Activated CD4-positive, alpha-beta T cell treated with anti-CD3 and anti-CD28 coated beads, Interleukin-2, amount 50 U/mL, for 1 hour (primary cell): ENCODE measurements at places on chromosomes 1 and 21.

GRCh38 chr1:102074874-102075273, 78.1 kb upstream of the OLFM3 start:
- no peak for DNase-seq

DNA sequence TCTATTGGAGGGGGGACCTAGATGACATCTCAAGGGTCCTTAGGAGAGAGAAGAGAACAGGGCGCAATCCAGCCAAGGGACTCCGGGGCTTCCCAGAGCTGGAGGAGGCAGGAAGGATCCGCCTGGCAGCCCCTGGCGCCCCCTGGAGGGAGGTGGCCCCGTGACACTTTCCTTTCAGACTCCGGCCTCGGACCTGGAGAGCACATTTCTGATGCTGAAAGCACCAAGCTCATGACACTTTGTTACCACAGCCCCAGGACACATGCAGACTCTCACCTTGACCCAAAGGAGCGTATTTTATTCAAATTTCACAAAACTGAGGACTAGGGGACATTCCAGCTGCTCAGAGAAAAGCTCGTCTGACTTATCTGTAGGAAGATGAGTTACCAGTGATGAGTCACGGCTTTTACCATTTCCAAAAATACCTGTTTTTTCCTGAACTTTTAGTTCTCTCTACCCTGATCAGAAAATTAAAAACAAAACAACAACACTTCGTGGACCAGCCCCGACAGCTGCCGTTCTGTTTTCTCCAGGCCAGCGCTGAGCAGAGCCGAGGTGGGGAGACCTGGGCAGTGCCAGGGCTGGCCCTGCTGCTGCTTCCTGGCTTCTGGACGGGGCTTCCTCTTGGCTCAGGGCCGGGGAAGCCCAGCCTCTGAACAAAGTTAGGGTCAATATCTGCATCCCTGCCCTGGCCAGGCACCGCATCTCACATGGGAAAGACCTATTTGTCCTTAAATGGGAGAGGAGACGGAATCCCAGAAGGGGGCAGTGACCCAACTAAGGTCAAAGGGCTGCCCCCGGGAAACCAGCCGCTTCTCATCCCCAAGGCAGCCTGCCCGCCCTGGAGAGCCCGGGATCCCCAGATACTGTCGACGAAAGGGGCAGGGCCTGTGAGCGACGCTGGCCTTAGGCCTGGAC, 21.6 kb upstream of the POFUT2 start:
- DNase-seq = peak; percentile 48

GRCh38 chr1:68919075-68919474, 422.2 kb upstream of the DEPDC1 start:
- DNase-seq = no peak

GRCh38 chr1:23185381-23185780, 16.7 kb upstream of the LUZP1 start:
- DNase-seq = no peak

DNA sequence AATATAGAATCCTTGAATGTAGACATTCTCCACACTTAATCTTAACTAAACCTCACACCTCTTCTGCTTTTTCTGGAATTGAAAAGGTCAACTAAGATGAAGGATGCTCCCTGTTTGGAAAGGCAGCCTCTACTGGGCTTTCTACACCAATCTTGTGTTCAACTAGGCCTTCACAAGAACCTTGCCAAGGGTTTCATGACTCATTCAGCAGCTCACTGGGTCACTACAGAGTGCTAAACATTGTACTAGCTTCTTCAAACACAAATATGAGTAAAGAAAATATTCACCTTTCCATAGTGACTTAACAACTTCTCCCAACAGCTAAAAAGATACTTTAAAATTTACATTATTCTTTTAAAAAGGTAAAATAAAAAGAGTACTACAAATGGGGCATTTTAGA, 135.3 kb upstream of the PRMT6 start:
- no peak for DNase-seq

DNA sequence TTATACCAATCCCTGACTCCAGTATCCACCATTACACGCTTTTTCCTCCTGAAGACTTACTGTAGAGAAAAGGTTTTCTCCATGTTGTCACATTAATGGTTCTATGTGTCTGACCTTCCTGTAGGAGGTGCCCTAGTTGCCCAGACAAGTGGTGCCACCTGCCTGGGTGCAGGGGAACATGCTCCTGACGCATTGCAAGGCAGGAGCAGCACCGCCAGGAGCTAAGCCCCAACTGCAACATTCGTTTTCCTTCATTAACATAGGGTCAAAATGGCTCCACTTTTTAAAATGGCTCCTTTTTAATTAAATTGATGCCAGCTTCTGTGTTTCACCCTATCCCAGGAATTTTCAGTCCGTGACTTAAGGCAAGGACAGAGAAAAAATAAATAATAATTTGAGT, 220.1 kb upstream of the SAMSN1 start:
- no peak for DNase-seq

- no peak for DNase-seq
Measured at GRCh38 chr1:172870901-172871606, 179.7 kb downstream of the TNFSF18 start.

GRCh38 chr1:153527683-153528040, 8.1 kb downstream of the S100A6 start:
- no peak for DNase-seq

GRCh38 chr1:3827813-3828307, 29.2 kb downstream of the CEP104 start:
- DNase-seq = no peak

GRCh38 chr1:3188150-3188971, 119.4 kb downstream of the PRDM16 start:
- no peak for DNase-seq

DNA sequence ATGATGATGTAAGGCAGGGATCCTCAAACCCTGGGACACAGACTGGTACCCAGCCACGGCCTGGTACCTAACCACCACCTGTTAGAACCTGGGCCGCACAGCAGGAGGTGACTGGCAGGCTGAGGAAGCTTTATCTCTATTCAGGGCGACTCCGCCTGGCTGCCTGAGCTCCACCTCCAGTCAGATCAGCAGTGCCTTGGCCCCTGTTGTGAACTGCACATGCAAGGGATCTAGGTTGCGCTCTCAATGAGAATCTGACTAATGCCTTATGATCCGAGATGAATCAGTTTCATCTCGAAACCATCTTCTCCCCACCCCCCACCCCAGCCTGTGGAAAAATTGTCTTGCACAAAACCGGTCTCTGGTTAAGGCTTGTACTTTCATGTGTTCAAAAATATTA, 4.2 kb downstream of the RNPC3 start:
- peak; percentile 17 for DNase-seq

DNA sequence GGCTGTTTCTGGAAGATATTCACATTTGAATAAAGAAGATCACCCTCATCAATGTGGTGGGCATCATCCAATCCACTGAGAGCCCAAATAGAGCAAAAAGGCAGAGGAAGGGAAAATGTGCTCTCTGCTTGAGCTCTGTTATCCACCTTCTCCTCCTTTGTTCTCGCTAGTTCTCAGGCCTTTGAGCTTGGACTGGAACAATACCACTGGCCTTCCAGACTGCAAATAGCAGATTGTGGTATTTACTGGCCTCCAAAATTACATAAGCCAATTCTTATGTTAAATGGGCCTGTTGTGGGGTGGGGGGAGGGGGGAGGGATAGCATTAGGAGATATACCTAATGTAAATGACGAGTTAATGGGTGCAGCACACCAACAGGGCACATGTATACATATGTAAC, 219.3 kb downstream of the C1orf94 start:
- DNase-seq = no peak

GRCh38 chr21:28714777-28715464, 277.8 kb downstream of the LTN1 start:
- DNase-seq = no peak

DNA sequence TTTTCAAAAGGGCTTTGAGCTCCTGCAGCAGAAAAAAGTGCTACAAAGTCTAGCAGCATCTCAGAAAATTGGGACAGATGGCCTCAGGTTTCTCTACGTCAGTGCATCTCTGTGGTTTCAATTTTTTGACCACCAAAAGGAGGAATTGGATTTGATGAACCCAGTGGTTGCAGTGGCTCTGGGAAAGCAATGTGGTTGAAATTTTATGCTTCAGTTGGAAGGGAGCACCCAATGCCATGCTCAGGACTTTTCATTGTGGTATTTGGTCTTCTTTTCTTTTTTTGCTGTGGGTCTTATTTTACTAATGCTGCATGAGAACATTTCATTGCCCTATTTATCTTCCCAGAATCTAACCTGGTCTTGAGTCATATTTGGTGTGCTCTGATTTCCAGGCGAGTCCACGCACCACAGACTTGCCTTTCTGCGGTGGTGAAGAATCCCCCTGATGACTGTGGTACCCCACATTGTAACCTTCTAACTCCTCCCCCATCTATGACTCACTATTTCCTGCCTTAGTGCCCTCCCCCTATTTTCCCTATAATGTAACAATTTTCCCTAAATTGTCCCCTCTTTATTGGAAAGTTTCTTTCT, 56.7 kb downstream of the S1PR1 start:
- peak; percentile 37 for DNase-seq

- no peak for DNase-seq
Measured at GRCh38 chr1:69201716-69202115, 366.0 kb upstream of the LRRC7 start.

- DNase-seq = no peak
Measured at GRCh38 chr1:153493343-153493960, 33.0 kb upstream of the S100A7 start.

DNA sequence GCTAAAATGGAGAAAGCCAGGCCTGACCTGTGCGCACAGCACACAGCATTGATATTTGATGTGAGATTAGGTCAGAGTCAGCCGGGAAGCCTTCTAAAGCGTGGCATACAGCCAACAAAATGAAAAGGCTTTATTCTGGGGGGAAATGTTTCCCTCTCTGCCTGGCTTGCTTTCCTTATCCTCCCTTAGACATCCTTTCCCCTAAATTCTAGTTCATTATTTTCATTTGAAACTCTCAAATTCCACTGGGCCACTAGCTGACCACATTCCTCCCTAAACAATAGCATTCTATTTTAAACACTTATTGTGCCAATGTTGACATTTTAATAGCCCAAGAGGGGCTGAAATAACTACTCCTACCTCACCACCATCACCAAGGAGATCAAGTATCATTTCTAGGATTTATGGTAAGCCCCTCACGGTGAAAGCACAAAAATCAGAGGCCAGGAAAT, 49.4 kb downstream of the LEPR start:
- no peak for DNase-seq

- DNase-seq = no peak
Measured at GRCh38 chr1:211534545-211535291, 42.8 kb upstream of the RD3 start.

GRCh38 chr1:176789571-176790090, 326.7 kb downstream of the PAPPA2 start:
- no peak for DNase-seq

DNA sequence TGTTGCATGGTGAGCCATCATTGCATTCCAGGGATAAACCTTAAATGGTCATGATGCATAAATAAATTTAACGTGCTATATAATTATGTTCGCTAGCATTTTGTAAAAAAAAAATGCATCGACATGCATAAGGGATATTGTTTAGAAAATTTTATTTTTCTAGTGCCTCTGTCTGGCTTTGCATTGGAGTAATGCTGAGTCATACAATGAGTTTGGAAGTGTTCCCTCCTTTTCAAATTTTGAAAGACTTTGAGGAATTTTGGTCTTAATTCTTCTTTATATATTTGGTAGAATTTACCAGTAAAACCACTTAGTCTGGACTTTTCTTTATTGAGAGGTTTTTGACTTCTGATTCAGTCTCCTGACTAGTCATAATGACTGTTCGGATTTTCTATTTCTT, 4.9 kb downstream of the MNDA start:
- no peak for DNase-seq

- no peak for DNase-seq
Measured at GRCh38 chr1:225762444-225762843, 15.2 kb upstream of the SRP9 start.

- no peak for DNase-seq
Measured at GRCh38 chr1:201015551-201016091, 7.9 kb downstream of the KIF21B start.

DNA sequence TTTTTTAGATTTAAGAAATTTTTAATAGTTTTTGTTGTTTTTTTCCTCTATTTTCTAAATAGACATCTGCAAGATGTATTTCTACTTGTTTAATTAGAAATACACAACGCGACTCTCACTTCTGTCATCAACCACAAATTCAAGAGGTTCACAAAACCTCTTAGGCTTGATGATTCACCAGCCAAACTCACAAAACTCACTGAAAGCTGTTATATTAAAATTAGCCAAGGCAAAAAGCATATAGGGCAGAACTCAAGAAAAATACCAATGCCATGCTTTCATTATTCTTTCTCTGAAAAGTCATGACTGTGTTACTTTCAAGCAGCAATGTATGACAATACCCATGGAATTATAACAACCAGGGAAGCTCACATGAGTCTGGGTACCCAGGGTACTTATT, 487.0 kb upstream of the RGS18 start:
- DNase-seq = no peak

GRCh38 chr1:111227434-111227833, at the start of gene CHI3L2:
TSS of gene CHI3L2 (plus strand) at chr1:111227713. CDS start at chr1:111227730, 17 bp downstream.
- DNase-seq = no peak
